ENCODE measurements at places on chromosomes 7 and 10.

GRCh38 chr7:85054306-85054705 is 132.6 kb downstream of the SEMA3D start:
- DNase-seq = no peak

DNA sequence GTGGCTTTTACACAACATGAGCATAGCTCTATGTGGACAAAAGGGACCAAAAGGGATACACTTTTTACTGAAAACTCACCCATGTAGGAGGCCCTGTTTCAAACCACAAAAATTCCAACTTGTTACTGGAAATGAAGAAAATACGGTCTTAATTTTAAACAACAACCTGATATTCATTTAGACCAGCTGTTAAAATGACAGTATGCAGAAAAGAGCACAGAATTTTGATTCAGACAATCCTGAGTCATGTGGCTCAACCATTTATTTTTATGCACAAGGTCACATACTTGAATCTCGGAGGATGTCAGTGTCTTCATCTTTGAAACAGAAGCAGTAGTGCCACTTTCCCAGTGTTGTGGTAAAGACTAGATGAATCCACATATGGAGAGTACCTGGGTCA is 426.5 kb upstream of the NFE2L3 start:
- DNase-seq = no peak

DNA sequence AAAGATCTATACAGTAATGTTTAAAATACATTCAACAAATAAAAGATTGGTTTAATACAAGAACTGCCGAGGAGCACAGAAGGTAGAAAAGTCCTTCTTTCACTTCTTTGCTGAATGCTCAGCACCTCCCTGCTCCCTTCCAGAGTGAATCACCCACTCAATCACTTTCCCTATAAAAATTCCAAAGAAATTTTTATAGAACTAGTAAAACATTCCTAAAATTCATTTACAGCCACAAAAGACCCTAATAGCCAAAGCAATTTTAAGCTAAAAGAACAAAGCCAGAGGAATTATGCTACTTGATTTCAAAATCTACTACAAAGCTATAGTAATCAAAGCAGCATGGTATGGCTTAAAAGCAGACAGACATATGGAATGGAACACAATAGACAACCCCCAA is 320.9 kb downstream of the PCLO start:
- no peak for DNase-seq

DNA sequence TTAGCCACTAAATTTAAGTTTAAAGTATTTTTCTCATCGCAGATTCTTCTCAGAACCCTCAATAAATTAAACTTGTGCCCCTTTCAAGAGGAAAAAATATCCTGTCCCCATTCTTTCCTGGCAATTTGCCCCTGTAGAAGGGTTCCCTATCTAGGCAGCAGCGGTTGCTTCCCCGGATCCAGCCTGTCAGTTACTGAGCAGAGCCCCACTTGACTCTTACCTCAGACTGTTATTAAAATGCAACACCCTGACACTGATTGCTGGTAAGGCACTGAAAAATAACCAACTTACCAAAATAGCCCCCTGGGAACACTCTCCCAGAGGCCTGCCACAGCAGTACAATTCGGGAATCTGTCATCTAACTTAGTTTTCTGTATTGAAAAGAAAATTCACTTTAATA is 13.9 kb downstream of the LMTK2 start:
- no peak for DNase-seq

GRCh38 chr10:80537086-80537735 is 491 bp upstream of the SH2D4B start:
- no peak for DNase-seq

- no peak for DNase-seq
These were observed 297.8 kb upstream of the PRKCQ start for GRCh38 chr10:6877722-6878392.

GRCh38 chr7:94001396-94001795 is 2.8 kb downstream of the BET1 start:
- DNase-seq = no peak

- no peak for DNase-seq
These were observed 2.4 kb downstream of the UROS start for GRCh38 chr10:125820701-125821100.

DNA sequence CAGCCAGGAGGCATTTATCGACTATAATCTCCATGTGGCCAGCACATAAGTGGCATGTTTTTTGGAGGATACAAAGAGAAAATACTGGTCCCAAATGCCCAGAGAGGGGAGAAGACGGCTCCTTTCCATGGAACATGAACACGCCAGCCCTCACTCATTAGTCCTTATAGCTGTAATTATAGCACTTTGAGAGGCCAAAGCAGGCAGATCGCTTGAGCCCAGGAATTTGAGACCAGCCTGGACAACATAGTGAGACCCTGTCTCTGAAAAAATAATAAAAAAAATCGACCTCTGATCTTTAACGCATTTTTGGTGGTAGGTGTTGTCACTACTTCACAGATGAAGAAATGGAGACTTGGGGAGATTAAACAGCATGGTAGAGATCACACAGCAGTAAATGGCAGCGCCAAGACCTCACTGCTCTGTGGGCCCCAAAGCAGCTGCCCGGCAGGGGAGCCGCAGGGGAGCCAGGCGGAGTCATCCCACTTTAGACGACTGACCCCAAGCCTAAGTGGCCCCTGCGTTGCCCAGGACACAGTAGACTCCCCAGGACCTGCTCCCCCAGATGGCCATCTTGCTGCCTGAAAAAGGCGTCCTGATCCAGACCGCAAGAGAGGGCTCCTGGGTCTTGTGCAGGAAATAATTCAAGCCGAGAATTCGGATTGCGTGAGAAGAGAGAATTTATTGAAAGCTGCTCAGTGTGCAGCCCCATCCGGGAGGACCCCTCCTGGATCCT is 21.2 kb upstream of the PRKAG2 start:
- DNase-seq = no peak

DNA sequence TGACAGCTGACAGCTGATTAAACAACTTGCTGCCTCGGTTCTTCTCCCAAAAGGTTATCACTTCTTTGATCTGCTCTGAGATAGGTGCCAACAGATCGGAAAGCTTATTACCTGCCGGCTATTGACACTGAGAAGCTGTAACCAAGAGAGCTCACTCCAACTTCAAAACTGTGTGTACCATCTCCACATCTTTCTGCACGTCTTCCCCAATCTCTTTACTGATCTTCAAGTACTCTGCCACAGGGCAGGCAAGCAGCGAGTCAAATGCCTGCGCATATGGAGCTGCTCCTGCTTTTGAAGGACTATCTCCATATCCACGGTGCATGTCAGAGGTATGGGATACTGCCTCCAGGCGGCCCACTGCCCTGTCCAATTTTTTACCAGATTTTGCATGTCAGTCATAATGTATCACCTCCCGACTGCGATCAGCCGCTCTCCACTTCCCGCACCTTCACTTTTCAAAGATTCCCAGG is 352 bp upstream of the ZNF485 start:
- no peak for DNase-seq

DNA sequence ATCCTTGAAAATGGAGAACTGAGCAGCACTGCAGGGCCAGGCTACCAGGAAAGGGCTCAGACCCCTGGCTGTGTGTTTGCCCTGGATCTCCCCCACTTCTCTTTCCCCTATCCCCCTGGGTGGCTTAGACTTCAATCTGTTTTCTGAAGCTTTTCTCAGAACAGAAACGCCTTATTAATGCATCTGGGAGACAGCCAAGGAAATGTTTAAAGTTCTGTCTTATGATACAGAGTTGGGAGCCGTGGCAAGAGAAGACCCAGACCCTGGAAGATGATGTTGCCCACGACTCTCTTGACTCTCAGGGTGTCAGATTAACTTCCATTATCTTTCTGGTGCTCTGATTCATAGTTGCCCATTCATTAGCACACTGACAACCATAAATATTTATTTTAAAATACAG is 107.1 kb downstream of the EBLN1 start:
- DNase-seq = no peak

GRCh38 chr10:16689696-16690095 is 127.5 kb downstream of the RSU1 start:
- DNase-seq = no peak

- DNase-seq = peak; percentile 86
These were observed 45.6 kb upstream of the CFAP46 start for GRCh38 chr10:132987671-132988571.

DNA sequence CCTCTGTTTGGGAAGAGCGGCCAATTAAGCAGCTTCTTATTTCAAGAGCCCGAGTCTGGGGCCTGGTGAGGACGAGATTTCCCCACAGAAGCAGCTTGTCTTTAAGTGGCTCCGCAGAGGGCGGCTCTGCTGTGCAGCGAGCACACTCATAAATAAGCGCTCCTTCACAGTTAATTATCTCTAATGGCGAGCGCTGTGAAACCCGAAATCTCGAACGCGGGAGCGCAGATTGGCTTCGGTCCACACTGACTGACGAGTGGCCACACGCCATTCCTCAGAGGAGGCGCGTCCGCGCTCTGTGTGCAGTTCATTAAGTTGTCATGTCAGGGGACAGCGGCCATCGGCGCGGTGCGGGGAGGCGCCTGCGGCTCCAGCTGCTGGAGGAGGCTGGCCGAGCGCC is 560.9 kb downstream of the DNAJB6 start:
- DNase-seq = no peak

- DNase-seq = no peak
These were observed 517.5 kb downstream of the PHTF2 start for GRCh38 chr7:78316110-78316509.

DNA sequence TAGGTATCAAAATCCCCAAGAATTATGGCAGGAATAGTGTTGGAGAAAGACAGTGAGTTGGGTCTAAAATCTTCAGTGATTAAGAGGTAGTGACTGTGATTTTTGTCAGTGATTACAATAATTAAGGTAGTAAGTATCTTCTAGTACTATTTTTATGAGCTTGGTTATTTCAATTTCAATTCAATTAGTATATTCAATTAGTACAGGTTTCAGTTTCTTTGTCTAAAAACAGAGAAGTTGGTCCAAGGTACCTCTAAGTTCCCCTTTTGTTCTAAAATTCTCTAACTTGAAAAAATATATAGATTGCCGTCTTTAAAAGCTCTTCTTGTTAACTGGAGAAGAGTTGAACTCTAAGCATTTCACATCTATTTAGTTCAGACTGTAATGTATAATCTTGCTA is 82.9 kb downstream of the OTUD1 start:
- DNase-seq = no peak

DNA sequence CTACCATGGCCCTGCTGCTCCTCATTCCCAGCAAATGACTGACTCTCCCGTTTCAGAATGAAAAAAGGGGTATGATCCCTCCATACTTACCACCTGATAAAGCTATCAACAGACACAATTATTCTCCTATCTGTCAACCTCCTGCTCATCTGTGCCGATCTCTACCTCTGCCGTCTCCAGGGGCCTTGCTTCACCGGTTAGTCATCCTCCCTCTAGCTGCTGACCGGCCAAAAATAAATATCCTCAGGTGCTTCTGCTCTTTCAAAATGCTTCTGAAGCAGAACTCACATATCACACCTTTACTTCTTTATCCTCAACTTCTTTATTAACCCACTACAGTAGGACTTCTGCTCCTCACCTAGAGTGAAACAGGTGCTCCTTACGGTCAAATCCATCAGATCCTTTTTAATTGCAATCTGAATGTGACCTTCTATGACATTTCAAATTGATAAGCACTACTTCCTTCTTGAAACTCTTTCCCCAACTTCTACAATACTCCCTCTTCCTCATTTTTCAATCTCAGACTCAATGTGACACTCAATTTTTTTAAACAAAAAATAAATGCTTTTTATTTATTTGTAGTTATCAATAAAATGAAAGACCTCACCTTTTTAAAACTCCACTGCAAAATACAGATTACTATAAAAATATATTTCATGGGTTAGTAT is 63.2 kb downstream of the LMBR1 start:
- DNase-seq = no peak

DNA sequence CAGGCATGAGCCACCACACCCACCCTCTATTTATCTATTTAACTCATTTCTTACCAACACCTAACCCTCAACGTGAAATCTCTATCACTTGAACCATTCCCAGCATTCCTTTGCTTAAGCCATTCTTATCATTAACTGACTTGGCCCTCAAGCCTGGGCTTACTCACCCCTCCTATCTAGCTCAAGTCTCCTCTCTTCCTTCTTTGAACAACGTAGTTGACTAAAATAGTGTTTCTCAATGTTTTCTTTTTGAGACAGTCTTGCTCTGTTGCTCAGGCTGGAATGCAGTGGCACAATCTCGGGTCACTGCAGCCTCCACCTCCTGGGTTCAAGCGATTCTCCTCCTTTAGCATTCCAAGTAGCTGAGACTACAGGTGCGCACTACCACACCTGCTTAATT is 7.0 kb downstream of the ANXA7 start:
- DNase-seq = no peak

DNA sequence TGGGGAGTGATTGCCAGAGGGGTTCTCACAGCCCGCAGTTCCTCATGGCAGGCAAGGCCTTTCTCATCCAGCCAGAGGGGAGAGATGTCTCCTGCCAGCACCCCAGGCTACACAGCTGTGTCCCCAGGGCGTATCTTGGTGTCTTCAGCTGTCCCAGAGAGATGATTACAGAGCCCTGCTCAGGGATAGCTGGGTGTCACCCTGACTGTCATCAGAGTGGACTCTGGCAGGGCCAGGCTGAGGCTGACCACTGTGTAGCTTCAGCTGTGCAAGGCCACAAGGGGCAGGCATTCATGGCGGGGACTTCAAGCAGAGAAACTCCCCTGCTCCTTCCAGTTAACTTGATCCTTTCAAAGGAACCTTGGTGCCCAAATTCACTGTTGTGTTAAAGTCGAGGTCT is 124.2 kb downstream of the RGS10 start:
- DNase-seq = no peak

DNA sequence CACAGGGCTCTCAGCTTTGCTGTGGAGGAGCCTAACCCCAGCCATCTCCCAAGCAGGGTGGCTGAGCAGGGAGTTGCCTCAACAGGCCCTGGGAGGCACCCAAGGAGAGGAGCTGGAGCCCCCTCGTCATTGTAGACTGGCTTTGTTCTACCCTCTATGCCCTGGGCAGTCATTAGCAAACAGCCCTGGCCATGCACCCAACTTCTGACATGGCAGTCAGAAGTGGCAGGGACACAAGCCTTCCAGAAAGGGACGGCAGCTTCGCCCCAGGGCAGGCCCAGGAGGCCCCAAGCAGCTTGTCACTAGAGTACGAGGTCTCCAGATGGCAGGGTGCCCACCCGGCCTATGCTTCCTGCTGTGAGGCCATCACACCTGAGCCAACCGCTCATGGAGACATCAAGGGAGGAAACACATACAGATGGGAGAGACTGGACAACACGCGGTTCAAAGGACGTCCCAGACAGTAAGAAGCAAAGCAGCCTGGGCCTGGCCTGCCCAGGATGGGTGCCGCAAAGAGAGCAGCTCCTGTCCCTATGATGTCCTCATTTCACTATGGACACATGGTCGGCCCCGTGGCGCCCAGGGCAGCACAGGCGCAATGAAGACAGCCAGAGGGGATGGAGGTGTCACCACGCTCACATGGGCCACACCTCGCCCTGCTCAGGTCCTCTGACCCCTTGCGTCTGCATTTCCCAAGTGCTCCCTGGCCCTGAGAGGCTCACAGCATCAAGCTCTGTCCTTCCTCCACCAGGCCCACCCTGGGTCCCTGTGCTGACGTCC is 190.9 kb upstream of the CXCL12 start:
- no peak for DNase-seq

DNA sequence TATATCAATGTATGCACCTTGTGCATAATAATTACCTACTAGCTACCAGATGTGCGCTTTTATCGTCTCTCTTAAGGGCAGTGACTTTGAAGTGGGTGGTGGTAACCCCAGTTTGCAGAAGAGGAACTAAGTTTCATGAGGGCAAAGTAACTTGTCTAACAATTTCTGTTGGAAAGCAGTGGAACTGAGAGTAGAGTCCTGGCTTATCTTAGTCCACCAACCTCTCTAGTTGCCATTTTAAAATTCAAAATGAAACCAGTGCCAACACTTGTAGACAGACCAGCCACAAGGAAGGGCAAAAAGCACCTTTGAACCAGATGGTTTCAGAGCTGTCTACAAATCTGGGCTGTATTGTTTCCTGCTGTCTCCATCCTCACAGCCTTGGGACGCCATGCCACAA is 32.0 kb upstream of the RBM20 start:
- no peak for DNase-seq

Data from NCI-H460 (cell line).